AG20443 (cell line): ENCODE measurements at places on chromosomes 6 and 20.

DNA sequence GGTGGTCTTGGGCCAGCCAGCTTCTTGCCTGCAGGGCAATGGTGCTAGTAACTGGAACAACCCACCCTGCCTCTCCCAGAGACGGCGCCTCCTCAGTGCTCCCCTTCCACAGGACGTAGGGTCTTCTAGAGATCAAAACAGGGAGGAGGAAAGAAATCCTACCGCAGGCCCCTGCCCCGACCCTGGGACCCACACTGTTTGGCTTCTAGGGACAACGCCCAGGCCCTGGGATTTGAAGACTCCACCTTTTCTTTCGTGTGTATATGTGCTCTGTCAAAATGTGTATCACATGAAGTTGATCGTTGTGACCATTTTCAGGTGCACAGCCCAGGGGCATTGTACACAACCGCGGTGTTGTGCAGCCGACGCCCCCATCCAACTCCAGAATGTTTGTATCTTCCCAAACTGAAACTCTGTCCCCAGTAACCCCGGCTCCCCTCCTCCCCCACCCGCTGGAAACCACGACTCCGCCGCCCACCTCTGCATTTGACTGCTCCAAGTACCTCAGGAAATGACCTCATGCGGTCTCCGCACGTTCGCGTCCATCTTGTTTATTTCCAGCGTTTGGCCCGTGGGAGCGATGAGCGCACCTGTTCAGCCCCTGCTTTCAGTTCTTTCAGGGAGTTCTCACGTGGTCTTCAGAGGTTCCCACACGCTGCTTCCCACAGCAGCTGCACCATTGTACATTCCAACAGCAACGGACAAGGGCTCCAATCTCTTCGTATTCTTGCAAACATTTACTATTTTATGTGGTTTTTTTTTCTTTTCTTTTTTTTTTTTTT, 3.4 kb upstream of the BHLHE23 start:
- DNase-seq = no peak

DNA sequence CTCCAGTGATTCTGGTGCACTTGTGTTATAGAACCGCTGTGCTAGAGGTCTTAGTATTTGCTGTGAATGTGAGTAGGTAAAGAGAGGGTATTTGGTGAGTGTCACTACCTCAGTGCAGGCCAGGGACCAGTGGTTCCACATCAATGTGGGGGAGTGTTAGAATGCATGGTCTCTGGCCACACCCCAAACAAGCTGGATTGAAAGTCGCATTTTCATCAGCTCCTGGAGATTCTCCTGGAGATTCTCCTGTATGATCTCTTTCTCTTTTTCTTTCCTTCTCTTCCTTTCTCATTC, 26.8 kb upstream of the BCAS1 start:
- DNase-seq = no peak

- no peak for DNase-seq
Measured at GRCh38 chr20:18138639-18139583, 1.2 kb downstream of the KAT14 start.

DNA sequence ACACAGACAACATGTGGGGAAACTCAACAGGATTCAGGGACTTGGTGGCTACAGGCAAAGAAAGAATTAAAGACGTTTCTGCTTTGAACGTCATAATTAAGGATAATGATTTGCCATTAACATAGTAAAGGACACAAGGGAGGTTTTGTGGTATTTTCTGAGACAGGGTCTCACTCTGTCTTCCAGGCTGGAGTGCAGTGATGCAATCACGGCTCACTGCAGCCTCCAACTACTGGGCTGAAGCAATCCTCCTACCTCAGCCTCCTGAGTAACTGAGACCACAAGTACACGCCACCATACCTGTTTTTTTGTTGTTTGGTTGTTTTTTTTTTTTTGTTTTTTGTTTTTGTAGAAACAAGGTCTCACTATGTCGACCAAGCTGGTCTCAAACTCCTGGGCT, 62.4 kb downstream of the MAP3K5 start:
- DNase-seq = no peak

- peak; percentile 8 for DNase-seq
Measured at GRCh38 chr6:48990739-48991138, 472.3 kb downstream of the MMUT start.

DNA sequence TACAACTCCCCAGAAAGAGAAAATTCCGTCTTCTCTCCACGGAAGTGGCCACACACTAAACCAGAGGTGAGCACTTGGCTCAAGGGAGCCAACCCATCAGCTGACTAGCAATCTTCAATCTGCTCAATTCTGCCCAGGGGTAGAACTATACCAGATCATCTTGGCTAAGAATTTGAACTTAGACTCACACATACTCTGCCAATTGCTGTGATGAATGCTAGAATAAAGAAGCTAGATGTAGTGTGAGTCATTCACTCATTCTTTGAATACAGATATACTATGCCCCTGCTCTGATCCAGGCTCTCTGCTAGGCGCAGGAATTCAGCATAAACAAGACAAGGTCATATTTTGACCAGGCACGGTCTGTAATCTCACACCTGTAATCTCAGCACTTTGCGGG, 147.9 kb upstream of the SHLD1 start:
- DNase-seq = no peak

GRCh38 chr6:157946865-157947532, 34.7 kb upstream of the SYNJ2 start:
- DNase-seq = no peak

- peak; percentile 19 for DNase-seq
Measured at GRCh38 chr6:152318278-152318677, 318.9 kb downstream of the SYNE1 start.

DNA sequence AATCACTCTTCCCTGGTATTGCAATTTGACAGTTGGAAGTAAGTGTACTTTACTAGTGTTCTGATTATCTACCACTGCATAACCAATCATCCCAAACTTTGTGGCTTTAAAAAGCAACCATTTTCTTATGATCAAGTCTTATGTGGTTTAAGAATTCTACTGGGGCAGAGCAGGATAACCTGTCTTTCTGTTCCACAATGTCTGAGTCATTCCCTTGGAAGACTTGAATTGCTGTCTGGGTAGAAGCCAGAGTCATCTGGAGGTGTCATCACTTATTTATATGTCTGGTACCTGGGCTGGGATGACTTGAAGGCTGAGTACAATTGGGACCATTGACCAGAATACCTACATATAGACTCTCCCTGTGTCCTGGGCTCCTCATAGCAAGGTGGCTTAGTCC, 644.3 kb downstream of the HDGFL1 start:
- no peak for DNase-seq
